Glutamatergic neuron (in vitro differentiated cells): ENCODE measurements at places on chromosomes 7 and 10. TPM values are rescaled to one million over a fixed set of nuclear protein-coding genes. Genes with fewer than 3 reads are reported as not detected.

DNA sequence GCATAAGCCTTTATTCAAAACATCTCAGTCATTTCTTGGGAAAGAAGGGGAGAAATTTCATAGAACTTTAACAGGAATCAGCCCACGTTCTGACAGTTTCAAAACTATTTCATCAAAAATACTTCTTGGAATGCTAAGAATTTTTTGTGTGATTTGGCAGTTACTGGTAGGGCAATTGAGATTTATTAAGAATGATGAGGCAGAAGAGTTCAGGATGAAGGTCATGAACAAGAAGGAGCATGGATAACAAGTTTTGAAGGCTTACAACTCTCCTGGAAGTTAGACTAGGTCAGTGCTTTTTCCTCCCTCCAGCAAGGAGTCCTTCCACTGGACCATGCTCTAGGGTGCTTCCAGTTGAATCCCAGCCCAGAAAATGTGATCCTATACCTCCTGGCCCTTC lies 569.9 kb downstream of the ANKRD7 start:
- DNase-seq = no peak

DNA sequence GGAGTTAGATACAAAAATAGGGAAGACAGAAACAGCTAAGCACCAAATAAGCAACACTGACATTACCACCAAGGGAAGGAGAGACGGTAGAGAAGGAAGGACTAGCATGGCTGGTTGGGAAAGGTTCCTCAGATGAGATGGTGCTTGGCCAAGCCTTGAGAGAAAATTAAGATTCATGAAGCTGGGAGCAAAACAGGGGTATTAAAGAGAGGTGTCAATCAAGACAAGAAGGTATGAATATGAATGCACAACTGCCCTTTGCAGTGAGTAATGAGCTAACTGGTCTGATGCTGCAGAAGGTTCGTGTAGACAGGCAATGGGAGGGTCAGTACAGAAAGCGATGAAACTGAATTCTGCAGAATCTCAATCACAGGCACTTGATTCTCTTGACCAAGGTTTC lies 67.7 kb downstream of the SLC37A3 start:
- no peak for DNase-seq

- no peak for DNase-seq
These were observed 12.4 kb downstream of the PAPOLB start for GRCh38 chr7:4849390-4849789.

GRCh38 chr7:139931190-139931934 lies 102.3 kb downstream of the TBXAS1 start:
- DNase-seq = no peak

The NEURL1 gene
- total RNA-seq = 3.1 TPM

The SPDYE8 gene
- total RNA-seq = not detected

The ELOVL3 gene
- not detected for total RNA-seq

The HOXA10 gene
- total RNA-seq = not detected

The FAM237B gene
- total RNA-seq = not detected

The CHAT gene
- total RNA-seq = 15.4 TPM

The PTPRN2 gene
- total RNA-seq = 49.0 TPM
